ENCODE measurements at places on chromosomes 2 and 18.

GRCh38 chr2:121696410-121696930 lies 40.2 kb downstream of the NIFK start:
- no peak for DNase-seq

- no peak for DNase-seq
Observed at GRCh38 chr2:207352978-207353671, 176.6 kb upstream of the CREB1 start.

DNA sequence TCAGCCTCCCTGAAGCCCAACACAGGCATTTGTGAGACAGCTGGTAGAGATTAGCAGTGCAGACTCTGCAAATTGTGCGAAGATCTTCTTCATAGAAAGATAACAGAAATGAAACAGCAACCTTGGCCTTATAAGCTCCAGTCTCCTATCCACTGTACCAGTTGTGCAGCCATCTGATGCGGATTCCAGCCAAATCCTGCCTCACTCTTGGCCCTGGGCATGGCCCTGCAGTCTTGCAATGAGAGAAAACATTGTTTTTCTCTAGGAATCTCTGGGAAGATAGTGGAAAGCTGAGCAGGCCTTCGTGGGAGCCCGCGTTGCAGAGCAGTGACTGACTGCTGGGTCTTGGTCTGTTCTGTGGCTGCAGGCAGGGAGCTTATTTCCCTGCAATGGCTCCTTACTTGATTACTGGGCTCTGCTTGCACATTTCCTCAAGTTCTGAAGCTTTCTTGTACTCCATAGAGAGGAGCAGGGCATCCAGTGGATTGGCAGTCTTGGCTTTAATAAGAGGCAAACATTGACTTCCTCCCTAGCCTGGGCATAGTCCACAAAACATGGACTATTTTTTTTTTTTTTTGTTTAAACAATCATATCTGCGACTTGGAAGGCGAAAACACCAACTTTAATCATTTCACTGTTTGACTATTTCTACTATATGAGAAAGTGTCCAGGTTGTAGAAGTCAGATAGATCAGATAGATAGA lies 193.0 kb downstream of the ACTR3 start:
- no peak for DNase-seq

GRCh38 chr2:205730701-205731582 lies 48.6 kb downstream of the NRP2 start:
- DNase-seq = peak; percentile 50

DNA sequence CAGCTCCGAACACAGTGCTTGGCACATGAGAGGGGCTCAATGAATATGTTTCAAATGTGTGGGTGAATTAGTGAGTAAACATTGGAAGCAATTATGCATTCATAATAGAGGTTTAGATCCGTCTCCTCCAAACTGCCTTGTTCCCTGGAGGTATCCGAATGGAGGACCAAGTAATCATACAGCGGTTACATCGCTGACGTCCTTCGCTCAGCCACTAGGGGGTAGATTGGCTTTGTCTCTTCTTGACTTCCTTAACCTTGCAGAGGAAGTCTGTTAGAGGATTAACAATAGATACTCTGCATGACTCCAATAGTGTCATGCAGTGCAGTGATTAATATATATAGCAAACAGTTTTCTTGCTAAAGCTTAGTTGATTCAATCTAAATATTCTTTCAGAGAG lies 517.0 kb downstream of the PTPRM start:
- DNase-seq = peak; percentile 1

GRCh38 chr2:42722320-42723190 lies 41.4 kb downstream of the OXER1 start:
- DNase-seq = peak; percentile 85

DNA sequence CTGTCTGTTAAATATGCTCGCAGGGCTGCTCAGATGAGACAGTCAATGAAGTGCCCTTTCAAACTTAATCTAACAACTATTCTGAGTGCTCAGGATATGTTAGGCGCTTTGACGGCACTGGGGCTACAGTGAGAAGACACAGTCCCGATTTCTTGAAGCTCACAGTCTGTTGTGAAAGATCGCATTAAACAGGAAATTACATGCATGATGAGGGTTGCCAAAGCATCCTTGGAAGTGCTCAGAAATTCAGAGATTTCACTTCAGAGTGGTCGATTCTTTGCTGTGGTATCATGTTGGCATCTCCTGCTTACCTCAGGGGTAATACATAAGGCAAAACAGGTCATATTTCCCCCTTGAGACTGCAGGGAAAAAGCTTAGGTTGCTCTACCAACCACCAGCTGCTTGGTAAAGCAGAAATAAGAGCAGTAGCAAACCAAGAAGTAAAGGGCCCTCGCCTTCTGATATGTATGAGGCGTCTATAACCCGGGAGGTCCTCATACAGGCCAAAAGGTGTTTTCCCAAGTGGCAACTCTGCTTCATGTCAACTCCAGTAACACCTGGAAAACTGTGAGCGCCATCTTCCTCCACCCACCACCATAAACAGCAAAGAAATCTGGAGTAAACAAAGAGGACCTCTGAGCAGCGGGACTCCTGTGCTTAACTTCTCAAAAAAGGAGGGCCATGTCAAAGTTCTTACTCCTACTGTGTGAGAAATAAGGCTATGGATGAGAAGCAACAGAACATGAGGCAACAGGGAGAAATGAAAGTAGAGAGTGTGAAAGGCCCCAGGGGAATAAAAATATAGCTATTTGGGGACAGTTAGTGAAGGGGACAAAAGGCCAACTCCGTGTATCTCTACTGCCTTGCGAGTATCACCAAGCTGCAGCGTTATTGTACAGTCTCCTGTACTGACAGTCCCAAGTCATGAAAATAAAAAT lies 79.3 kb downstream of the CLHC1 start:
- DNase-seq = peak; percentile 69

DNA sequence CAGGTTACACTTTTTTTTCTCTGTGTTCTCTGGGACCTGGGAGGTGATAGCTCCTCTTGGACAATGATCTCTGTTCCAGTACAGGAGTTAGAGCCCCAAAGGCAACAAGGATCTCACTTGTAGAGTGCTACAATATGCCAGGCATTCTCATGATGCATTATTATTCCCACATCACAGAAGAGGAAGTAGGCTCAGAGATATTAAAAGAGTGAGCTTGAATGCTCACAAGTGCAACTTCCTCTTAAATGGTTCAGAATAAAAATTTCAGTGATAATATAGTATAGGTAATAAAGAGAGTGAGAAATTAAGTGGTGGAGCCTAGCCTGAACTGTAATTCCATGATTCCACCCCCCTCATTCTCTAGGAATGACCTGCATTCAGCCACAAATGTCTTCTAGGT lies 21.4 kb downstream of the POLE4 start:
- peak; percentile 73 for DNase-seq

- DNase-seq = no peak
Observed at GRCh38 chr18:10785798-10786197, 260.0 kb downstream of the NAPG start.

- no peak for DNase-seq
Observed at GRCh38 chr18:36025025-36025424, 42.3 kb downstream of the RPRD1A start.

GRCh38 chr2:168571061-168571460 lies 115.0 kb downstream of the CERS6 start:
- DNase-seq = peak; percentile 47
